Kidney capillary endothelial cell (primary cell): ENCODE measurements at places on chromosomes 7 and 10.

- DNase-seq: no peak
Measured at GRCh38 chr7:152636441-152636840, 39.5 kb downstream of the XRCC2 start.

DNA sequence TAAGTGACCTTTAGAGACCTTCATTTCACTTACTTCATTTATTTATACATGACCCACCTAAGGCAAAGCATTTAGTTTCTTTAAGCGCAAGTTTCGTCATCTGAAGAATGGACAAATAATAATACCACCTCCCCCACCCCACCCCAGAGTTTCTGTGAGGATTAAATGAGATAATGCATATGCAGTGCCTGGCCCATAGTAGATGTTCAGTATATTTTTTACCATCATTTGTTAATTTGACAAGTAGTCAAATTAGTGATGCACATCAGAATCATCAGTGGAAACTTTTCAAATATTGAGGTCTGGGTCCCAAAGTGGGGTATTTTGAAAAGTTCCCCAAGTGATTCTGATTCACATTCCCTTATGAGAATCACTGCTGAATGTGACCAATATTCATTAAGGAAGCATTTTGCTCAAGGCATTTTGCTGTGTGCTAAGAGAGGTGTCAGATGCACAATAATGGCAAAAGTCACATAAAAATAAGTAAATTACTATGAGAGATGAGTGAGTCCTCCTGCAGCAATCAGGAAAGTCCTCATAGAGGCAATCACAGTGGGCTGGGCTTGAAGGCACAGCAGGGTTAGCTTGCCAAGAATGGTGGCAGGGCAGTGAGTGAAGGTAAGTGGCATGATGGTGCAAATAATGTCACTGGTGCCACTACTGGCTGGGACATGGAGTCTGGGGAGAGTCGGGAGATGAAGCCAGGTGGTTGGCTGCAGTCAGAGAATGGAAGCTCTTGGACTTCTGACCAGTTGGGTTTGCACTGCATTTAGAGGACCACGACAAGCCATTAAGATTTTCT is 244.1 kb downstream of the PTEN start:
- DNase-seq: no peak

DNA sequence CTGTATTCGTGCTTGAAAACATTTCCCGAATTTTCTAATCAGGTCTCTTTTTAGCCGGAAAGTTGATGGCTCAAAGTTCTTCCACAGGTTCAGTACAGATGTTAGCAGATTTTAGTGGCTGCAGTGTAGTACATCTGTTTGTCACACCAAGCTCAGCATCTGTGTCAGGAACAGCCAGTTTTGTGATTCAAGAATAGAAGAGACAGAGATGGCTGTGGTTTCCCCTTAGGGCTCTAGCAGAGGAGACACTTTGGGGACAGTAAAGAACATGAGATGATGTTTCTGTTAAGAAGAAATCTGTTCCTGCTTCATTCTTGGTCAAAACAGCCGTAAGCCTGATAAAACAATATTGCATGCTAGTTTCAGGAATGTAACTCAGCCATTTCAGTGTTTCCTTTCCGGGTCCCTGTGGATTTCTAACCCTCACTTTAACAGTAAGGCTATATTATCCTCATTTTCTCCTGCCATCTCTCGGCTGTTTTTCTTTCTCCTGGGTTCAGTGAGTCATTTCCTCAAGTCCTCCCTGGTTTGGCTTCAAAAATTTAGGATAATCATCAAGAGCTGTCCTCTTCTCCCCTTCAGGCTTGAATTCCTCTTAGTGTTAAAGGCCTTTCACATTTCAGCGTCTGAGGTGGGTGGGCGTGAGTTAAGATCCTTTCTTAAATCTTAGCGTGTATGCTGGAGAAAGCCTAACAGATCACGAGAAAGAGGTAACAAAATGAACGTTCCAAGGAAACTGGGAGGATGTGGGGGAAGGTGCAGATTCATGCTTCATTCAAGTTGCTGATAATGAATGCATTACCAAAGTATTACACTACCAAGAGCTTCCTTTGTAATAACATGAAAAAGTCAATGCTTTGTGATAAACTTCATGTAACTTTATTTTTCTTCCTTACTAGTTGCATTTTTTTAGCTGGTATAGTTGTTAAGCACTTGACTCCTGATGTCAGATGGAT is 37.1 kb upstream of the BICC1 start:
- DNase-seq: no peak

- DNase-seq: no peak
Measured at GRCh38 chr7:33836797-33837355, 68.5 kb upstream of the BMPER start.

DNA sequence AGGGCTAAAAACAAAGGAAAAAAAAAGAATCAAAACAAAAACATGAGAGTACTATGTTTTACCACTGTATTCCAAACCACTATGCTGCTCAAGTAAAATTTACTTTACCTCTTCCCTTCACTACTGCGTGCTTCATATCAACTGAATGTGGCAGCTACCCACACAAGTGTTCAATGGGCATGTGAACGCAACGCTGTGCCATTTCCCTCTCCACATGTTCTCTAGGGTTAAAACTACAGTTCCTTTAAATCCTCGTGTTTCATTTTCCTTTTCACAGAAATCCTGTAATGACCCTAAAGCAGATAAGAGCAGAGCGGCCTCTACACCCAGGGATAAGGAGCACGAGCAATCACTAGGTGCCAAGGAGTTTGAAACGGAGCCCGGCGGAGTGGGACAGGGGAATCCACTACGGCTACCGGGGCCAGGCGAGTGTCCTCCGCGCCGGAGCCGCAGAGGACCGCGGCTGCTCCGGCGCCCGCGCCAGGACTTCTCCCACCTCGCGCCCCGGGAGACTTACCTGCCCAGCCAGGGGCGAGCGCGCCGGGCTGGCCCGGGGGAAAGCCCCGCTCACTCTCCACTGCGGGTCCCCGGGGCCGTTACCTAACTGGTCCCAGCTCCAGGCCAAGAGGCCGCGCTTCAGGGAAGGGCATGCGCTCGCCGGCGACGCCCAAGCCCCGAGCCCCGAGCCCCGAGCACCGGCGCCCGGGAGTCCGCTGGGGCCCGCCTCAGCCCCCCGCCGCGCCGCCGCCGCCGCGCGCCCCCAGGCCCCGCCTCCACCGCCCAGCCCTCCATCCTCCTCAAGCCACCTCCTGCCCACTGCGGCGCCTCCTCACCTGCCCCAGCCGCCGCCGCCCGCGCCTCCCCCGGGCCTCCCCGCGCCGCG is 711 bp downstream of the NAMPT start:
- peak; percentile 21 for DNase-seq

DNA sequence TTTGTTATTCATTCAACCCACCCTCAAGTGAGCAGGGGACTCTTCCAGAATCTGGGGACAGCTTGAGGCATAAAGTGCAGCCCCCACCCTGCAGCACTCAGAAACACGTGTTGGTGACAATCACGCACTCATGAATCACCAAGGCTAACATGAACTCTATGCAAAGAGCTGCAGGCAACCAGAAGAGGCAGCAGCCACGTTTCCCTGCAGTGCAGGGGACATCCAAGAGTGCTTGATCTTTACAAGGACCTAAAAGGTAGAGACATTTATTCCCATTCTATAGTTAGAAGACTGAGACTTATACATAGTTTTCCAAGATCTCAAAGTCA is 135.2 kb upstream of the GDF10 start:
- no peak for DNase-seq

- DNase-seq: peak; percentile 52
Measured at GRCh38 chr10:127254276-127254675, 57.9 kb upstream of the INSYN2A start.

GRCh38 chr7:128247108-128247507 is 6.0 kb downstream of the LEP start:
- DNase-seq: no peak

DNA sequence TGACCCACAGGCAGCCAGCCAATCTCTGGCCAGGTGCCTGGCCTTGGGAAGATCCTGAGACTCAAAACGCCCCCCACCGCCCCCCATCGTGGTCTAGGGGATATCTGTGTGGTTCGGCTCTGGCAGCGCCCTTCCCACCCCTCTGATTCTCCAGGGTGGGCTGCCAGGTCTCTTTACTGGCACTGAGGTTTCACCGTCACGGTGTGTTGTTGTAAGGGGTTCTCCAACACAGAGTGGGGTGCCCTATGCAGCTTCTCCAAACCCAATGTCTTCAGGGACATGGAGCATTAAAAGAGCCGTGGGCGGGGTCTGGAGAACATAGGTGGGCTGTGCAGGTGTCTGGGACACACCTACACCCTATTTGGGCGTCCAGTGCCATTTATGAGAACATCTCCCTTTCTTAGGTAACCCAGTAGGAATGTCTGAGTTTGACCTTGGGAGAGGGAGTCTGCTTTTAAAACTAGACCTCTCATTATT is 1.5 kb downstream of the MAFK start:
- DNase-seq: no peak

DNA sequence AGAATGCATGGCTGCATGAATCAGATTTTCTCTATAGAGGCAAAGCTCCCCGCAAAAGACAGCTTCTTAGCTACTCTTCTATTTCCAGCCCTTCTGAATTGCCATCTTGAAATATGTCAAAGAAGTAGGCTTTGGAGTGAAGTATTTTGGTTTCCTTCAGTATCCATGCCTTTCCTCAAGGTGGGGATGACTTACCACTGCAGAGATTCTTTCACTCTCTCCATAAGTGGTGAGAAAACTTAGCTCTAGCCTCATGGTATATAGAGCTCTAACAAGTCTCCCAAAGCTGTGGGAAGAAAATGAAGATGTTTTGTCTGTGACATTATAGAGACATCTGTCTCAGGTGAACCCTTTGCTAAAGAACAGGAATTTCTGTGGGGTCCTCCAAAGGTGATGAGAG is 89.6 kb upstream of the ITGB1 start:
- no peak for DNase-seq

GRCh38 chr7:157293413-157293788 is 43.4 kb upstream of the DNAJB6 start:
- DNase-seq: no peak

GRCh38 chr10:75978213-75978612 is 546.8 kb downstream of the LRMDA start:
- DNase-seq: no peak

DNA sequence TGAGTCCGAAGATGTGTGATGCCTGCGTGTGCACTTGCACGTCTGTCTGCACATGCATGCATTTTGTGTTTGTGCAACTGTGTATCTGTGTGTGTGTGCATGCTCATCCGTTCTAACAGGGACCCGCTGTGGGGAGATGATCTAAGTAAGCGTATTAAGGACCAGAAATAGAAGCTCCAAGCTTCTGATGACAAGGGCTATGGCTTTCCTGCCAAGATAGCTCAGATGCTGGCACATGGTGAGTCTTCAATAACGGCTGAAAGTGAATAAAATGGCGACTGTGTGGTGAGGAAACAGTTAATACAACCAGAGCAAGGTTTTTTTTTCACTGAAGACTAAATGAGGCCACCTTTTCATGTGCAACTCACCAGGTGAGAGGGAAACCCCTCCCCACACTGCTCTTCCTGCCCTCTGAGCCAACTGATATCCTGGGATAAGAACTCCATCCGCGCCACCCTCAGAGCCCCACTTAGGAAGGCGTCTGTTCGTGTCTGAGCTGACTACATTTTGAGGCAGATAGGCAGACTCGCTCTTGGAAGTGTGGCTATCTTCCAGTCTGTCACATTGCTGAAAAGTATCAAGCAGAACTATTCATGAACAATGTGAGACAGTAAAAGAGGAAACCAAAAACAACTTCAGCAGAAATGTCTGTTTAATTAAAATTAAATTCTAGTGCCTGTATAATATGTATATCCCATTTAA is 47.4 kb upstream of the TCERG1L start:
- DNase-seq: no peak

DNA sequence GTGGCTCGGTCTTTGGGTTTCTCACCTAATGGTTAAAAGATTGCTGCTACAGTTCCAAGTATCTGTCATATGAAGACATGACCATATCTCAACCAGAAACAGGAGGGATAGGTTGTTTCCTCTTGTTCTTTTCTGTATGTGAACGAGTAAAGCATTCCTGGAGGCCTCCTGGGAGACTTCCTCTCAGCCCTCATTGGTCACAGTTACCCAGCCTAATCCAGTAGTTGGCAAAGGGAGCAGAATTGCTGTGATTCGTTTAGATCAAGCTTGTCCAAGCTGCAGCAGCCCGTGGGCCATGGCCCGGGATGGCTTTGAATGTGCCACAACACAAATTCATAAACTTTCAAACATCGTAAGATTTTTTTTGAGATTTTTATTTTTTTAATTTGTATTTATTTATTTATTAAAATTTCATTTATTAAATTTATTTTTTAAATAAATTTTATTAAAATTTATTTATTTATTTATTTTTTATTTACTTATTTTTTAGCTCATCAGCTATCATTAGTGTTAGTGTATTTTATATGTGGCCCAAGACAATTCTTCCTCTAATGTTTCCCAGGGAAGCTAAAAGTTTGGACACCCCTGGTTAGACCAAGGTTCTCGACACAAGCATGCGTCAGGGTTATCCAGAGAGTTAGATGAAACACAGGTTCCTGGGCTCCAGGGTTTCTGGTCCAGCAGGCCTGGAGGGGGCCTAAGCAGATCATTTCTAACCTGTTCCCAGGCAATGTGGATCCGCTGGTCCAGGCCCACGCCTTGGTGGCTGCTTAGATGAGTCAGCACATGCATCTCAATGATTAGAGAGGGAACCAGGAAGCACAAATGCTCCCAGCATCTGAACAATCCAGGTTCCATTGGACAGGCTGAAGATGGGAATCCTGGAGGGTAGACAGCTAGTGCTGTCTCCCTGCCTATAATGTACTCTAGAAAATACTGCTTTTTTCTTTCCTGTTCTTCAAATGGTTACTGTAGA is 25.6 kb downstream of the CDC123 start:
- DNase-seq: no peak

DNA sequence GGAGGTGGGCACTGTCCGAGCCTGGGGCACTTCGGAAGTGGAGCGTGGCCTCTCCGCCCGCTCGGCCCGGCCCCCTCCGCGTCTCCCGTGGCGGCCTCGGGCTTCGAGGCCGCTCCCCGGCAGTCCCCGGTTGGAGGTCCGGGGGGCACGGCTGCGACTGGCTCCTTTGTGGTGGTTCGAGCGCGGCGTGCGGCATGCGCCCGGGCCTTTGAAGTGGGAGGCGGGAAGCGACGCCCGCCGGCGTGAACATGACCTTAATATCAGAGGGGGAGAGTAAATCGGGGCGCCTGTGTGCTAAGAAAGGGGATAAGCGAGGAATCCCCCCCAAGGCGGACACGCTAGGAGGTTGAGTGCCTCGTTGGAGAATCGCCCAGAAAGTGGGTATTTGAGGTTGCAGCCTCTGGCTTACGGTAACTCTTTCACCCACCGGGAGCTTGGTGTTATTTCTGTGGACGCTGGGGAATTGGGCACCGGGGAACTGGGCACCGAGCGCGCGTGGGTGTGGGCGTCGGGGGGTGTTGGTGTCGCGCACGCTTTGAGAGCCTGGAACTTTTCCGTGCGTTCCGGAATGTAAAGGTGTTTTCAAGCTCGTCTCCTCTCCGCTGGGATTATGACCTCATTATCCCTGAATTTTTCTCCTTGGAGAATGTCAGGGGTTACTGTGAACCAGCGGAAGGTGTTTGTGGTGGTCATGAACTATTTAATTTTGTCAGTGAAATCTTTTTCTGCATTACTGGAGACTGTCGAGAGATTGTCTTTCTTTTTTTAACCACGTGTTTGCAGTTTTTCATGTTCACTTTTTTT is 660 bp downstream of the SUV39H2 start:
- peak; percentile 26 for DNase-seq

- DNase-seq: no peak
Measured at GRCh38 chr10:44706745-44707144, 204.4 kb upstream of the TMEM72 start.
